ENCODE measurements at places on chromosomes 3 and 15. TPM values are rescaled to one million over a fixed set of nuclear protein-coding genes. Genes with fewer than 3 reads are reported as not detected.
A peak's percentile ranks its signal among the peaks of the same experiment; 100 is the strongest.

GPR87 gene
- 4.0 TPM for total RNA-seq

DNA sequence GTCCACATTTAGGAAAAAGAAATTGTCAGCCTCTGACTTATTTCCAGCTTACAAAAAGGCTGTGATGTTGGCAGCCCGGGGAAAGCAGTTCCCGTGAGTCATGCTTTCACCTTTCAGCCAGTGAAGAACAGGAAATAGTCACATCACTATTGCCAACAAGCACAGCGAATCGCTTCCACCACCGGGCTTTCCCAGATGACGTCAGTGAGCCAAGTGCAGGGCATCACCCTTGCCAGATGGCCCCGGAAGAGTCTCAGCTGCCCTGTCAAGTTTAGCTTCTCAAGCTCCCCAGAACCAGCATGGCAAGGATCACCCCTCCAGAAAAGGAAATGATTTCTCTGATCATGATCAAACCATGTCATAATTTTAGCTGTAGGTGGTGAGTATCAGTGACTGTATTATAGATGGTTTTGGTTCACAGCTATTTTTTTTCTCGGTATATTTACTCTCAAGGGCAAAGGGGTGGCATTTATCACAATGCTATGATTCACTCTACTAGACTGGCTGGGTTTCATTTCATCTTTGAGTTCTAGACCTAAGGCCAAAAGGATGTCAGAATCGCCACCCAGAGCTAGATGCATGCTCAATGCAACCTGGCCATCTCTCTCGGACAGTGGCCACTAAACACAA is 32.9 kb downstream of the B3GNT5 start:
- DNase-seq = peak; percentile 75

DNA sequence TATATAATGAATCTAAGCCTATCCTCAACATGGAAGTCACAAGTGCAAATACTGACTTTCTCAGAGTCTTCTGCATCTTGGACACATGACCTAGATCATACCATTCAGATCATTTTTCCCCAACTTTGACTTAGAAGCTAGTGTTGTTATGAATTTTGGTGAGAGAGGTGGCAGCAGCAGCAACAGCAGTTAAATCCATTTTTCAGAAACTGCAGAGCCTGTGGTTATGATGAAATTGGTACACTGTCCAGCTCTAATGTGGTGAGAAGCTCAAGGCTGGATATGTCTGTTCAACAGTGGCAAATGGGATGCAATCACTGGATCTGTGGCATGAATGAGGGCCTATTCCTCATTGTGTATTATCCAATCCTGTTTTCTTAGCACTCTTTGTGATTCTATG is 290.1 kb upstream of the SATB1 start:
- no peak for DNase-seq

GCSAM gene
- total RNA-seq = 40.1 TPM

DNA sequence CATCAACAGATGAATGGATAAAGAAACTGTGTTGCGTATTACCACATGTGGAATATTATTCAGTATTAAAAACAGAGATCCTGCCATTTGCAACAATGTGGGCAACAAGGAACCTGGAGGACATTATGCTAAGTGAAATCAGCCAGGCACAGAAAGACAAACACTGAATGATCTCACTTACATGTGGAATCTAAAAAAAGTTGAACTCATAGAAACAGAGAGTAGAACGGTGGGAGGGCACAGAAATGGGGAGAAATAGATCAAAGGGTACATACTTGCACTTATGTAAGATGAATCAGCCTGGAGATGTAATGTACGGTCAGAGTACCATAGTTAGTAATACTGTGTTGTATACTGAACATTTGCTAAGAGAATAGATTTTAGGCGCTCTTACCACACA is 29.8 kb upstream of the MUC13 start:
- DNase-seq = no peak

GRCh38 chr15:47856071-47856470 is 138.8 kb downstream of the SEMA6D start:
- DNase-seq = no peak

ST8SIA2 gene
- total RNA-seq = 2.1 TPM

- DNase-seq = no peak
Measured at GRCh38 chr15:36218322-36218721, 361.1 kb upstream of the CDIN1 start.

- no peak for DNase-seq
Measured at GRCh38 chr15:25422021-25422420, 16.8 kb downstream of the UBE3A start.

- no peak for DNase-seq
Measured at GRCh38 chr3:70702132-70702531, 389.7 kb upstream of the MDFIC2 start.

JMJD7 gene
- 7.2 TPM for total RNA-seq

SAMMSON gene
- under 0.01 TPM for total RNA-seq

RTP4 gene
- total RNA-seq = 9.3 TPM

PLA2G4F gene
- 2.1 TPM for total RNA-seq
